ENCODE measurements at places on chromosomes 16 and 17.

GRCh38 chr17:60747069-60747808 lies 69.6 kb downstream of the BCAS3 start:
- DNase-seq = no peak

DNA sequence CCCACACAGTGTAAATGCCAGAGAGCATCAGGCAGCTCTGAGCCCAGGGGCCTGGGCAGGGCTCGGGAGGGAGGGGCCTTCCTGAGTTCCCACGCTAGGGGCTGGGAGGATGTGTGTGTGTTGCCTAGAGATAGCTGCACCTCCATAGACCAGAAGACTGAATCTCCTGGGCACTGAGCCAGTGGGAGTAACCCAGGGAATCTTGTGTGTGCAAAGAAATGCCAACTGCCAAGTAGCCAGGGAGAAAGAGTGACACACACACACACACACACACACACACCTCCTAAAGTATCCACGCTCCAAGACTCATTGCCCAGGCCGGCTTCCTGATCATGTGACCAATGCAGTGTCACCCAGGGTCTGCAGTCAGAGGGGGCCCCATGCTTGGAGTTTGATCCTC lies 166.2 kb upstream of the RPL38 start:
- no peak for DNase-seq

DNA sequence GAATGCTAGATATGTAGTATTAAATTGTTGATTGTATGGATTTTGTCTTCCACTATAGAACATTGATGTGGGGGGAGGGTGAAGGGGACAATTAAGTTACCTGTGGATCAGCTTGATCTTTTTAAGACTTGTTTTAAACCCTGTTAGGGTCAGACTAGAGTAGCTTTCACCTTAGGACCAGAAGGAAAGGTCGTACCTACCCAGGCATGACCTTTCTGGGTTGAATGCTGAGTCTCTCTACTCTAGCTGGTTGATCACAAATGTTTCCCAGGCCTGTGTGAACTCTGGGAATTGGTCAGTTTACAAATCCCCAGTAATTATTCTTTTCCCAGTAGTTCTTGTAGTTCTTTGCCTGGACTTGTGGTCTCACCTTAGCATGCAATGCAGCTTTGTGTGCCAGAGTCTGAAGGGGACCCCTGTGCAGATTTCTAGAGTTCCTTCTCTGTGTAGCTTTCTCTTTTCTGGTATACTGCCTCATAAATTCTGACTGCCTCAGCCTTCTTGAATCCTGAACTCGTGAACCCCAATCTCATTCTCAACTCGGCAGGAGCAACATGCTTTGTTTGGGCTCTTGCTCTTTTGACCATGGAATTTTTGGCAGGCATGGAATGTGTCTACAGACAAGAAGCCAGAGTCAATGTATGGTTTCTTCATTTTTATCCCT lies 54.1 kb downstream of the VMP1 start:
- DNase-seq = no peak

GRCh38 chr16:11249233-11250061 lies 6.6 kb downstream of the SOCS1 start:
- DNase-seq = no peak

GRCh38 chr17:42698736-42699414 lies 16.5 kb downstream of the CNTNAP1 start:
- DNase-seq = peak; percentile 18

GRCh38 chr17:39726617-39727016 lies 3.7 kb downstream of the MIEN1 start:
- no peak for DNase-seq

DNA sequence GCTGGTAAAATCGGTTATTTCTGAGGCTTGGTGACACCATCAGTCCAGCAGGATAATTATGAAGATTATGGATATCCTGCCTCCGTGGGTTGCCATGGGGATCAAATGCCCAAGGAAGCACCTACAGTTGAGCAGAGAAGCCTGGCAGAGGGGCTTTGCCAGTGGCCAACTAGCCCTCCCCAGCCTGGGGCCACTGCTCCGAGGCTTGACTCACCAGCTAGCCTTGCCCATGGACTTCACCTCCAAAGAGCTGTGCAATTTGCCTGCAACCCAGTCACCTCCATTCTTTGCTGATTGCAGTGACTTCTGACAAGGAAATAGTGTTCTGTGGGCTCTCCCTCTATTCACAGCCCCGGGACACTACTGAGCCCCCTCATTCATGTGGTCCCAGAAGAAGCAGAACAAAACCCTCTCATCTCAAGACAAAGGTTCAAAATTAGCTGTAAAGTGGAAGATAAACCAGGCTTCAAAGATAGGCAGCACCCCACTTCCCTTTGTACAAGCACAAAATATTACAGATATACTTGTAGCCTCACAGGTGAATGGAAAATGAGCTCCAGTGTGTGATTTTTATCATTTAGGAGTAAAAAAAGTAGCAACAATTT lies 1.6 kb downstream of the PECAM1 start:
- no peak for DNase-seq

GRCh38 chr17:80107231-80108021 lies 6.0 kb downstream of the GAA start:
- DNase-seq = no peak

DNA sequence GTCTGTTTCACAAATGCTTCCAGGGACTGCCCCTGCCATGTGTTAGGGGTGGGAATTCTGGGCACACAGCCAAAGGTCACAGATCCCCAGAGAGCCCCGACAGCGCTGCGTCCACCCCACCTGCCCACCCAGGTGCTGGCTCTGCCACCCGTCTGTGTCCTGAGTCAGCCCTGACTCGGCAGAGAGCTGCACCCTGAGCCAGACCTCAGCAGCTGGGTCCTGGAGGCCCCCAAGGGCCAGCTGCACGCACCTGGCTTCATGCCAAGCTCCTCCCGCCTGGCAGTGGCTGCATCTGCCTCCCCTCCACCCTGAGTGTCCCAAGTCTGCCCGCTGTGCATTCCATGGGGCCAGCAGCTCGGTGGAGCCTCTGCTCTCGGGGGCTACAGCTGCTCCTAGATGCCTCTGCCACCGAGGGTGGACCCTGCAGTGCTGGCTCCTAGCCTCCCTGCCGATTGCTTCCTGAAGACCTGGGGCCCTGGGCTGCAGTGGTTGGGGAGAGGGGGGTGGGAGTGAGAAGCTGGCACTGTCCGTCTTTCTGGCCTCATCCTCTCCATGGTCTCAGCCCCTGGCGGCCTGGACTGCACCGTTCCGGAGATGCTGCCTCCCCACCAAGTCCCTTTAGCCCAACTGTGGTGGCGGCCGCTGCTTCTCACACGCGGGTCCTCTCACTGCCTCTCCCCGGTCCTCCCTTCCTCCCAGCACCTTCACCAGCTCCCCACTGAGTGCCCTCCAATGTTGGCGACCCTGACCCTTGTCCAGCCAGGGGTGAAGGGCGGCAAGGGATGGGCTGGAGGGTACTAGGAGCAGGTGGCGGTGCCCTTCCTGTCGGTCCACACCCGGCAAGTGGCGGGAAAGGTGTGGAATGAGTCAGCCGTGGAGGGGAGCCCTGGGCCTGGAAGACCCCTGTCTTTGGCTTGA lies 3.0 kb downstream of the SECTM1 start:
- DNase-seq = peak; percentile 40

GRCh38 chr17:79830303-79830702 lies 8.9 kb downstream of the CBX4 start:
- DNase-seq = peak; percentile 27

- DNase-seq = no peak
Measured at GRCh38 chr17:49132699-49133364, at the start of gene B4GALNT2. B4GALNT2 (plus strand) TSS chr17:49132769; CDS start chr17:49132793, 24 bp downstream.

DNA sequence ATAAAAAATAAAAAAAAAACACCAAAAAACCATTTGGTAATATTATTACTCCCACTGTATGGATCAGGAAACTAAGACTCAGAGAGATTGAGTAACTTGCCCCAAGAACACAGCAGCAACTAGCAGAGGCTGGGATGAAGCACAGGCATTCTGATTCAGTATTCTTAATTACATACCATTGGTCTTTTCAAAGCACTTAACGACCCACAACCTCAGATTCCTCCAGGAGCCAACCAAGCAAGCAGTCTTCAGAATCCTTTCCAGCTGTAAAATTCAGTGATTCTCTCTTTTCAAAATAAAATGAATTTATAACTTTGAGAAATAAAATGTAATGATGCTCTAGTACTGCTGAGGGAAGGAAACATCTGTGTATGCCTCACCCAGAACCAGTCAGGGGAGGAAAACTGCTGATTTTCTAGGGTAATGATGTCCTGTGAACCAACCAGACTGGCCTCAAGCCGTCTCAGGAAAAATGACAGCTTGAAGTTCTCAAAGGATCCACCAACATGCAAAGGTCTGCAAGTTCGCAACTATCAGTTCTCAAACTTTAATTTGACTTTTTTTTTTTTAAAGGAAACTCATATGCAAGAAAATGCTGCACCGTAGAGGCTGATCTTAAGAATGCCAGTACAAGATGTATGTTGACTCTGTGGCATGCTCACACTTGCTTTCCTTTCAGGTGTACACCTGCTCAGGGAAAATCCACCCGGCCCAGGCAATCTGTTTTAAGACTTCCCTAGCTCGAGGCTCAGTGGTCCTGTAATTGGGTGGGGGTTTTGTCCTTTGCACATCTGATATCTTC lies 9.0 kb downstream of the CUEDC1 start:
- DNase-seq = no peak

- no peak for DNase-seq
Measured at GRCh38 chr16:28537076-28537475, 1.7 kb downstream of the NUPR1 start.

DNA sequence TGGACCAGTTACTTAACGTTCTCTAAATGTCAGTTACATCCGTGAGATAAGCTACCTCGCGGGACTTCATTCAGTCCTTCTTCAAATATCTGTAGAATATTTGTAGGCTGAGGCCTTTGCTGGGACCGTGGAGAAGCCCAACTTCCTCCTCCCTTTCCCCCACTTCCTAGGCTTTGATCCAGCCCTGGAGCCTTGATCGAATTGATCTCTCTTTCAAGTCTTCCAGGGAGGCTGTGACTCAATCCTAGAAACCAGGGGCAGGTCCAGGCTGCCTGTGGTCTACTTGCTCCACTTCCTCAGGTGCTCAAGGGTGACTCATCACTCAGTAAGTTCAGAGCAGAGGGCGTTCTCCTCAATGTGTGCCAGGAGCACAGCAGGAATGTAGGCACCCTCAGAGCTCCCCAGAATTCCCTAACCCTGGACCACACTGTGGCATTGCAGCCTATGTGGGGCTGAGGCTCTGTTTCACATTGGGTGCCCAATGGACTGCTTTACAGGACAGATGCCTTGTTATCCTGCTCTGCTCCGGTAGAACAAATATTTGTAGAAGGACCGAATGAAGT lies 11.2 kb upstream of the CEP20 start:
- DNase-seq = peak; percentile 56

- DNase-seq = no peak
Measured at GRCh38 chr17:78650093-78650715, 73.0 kb upstream of the DNAH17 start.

DNA sequence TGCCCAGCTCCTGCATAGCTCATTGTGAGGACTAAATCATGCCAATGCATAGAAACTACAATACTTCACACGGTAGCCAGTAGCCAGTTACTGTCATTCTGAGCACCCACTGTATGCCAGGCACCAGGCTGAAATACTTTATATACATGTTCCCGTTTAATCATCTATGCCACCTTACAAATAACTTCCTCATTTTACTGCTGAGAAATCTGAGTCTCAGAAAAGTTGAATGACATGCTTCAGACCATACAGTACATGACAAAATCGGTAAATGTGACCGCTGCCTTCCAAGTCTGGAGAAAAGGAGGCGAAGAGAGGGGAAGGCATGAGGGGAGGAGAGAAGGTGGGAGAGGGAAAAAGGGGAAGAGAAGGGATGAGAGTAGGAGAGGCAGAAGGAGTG lies 9.2 kb upstream of the TLCD3B start:
- DNase-seq = peak; percentile 26

DNA sequence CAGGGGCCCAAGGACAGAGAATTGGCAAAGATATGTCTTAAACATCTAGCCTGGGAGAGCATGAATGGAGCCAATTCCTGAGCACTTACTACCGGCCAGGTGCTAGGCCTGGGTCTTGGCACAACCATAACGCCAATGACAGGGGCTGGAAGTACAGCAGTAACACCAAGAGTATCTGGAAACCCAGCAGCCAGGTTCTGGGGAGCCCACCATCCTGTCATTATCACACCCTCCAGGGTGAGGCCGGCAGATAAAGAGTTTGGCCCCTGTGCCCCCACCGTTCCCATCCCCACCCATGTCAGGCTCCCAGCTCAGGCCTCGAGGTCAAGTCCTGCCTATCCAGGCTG lies 508 bp upstream of the TMC8 start:
- no peak for DNase-seq

GRCh38 chr17:72405662-72406230 lies 284.9 kb downstream of the SOX9 start:
- no peak for DNase-seq

GRCh38 chr17:34974794-34975785 lies 5.2 kb upstream of the LIG3 start:
- peak; percentile 61 for DNase-seq

GRCh38 chr17:35361027-35361426 lies 12.4 kb downstream of the SLFN11 start:
- no peak for DNase-seq

- no peak for DNase-seq
Measured at GRCh38 chr16:21638573-21638975, 13.8 kb downstream of the IGSF6 start.

DNA sequence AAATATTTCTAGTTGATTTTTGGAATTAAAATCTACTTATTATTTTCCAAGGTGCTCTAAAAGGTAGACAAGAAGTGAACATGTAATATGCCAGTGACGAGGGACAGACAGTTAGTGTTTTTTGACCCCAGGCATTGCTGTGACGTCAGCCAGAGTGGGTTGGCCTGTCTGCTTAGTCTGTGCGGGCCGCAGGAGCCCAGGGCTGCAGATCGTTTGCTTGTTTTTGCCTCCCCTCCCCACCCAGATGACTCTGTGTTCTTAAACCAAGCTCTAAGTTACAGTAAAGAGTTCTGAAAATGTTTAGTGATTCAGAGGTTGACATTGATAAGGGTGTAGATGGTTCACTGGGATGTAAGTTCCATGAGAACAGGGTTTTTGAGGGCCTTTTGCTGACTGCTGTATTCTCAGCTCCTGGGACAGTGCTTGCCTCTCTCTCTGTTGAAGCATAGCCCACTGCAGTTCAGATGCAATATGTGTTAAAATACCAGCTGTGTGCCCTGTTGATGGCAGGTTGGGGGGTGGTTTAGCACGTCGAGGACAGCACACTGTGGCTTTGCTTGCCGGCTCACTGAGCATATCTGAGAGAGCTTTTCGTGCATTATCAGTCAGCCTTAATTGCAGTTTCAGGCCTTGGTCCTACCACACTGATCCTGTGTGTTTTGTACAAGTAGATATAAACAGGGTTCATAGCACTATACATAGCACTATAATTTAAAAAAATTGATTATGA lies 64.8 kb downstream of the SEC14L1 start:
- DNase-seq = no peak

- DNase-seq = peak; percentile 79
Measured at GRCh38 chr17:64420143-64420670, 28.7 kb upstream of the MILR1 start.

Measured in NB4 (cell line).